Fibroblast of skin of scalp (primary cell): ENCODE measurements at places on chromosomes 6 and 20.

- DNase-seq: no peak
Measured at GRCh38 chr6:33490198-33490597, 35.8 kb downstream of the ZBTB9 start.

DNA sequence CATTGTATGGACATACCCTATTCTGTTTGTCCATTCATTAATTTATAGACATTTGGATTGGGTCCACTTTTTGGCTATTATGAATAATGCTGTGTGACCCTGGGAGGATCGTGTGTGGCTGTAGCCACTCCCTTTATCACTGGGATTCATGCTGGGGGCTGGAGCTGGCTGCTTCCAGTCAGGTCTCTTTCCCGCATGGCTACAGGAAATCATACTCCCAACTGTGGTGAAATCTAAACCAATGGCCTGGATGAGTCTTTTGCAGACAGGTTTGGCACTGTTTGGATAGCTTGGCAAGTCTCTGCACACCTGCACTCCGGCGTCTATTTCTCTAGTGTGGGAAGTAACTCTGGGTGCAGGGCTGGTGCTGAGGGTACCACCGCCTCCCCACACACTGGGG, 80.4 kb downstream of the RIN2 start:
- no peak for DNase-seq

DNA sequence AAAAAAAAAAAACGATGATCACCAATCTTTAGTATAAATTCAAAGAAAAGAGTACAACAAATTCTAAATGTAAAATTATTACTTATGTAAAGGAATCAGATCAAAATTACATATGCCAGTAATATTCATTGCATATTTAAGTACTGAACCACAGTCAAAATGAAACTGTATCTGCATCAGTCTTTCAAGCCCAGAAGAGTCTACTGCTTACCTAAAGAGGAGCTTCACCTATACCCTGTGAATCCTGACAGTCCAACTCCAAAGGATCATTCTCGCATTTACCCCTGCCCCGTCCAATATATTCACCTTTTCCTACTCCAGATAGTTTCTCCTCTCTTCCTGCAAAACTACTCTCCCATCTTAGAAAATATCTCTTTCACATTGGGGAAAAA, 9.2 kb downstream of the ATG5 start:
- no peak for DNase-seq

- DNase-seq: no peak
Measured at GRCh38 chr6:121436274-121436857, 920 bp downstream of the GJA1 start.

DNA sequence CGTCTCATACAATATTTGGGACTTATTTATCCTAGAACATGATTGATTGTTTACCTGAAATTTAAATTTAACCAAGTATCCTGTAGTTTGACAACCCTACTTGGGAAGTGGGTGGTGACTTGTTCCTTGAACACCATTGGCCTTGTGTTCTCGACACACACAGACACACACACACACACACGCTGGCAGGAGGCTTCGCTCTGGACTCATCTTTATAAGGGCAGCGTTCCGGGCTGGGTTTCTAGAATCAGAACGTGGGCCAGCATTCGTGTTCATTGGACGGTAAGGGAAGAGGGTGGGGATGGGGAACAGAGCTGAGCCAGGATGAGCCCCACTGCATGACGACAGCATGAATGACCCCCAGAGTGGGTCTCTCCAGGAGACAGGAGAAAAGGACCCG, 16.2 kb upstream of the SSTR4 start:
- DNase-seq: no peak

DNA sequence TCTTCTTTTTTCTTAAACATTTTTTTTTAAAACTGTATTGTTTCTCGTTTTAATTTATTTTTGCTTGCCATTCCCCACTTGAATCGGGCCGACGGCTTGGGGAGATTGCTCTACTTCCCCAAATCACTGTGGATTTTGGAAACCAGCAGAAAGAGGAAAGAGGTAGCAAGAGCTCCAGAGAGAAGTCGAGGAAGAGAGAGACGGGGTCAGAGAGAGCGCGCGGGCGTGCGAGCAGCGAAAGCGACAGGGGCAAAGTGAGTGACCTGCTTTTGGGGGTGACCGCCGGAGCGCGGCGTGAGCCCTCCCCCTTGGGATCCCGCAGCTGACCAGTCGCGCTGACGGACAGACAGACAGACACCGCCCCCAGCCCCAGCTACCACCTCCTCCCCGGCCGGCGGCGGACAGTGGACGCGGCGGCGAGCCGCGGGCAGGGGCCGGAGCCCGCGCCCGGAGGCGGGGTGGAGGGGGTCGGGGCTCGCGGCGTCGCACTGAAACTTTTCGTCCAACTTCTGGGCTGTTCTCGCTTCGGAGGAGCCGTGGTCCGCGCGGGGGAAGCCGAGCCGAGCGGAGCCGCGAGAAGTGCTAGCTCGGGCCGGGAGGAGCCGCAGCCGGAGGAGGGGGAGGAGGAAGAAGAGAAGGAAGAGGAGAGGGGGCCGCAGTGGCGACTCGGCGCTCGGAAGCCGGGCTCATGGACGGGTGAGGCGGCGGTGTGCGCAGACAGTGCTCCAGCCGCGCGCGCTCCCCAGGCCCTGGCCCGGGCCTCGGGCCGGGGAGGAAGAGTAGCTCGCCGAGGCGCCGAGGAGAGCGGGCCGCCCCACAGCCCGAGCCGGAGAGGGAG, 580 bp downstream of the VEGFA start:
- DNase-seq: no peak

- no peak for DNase-seq
Measured at GRCh38 chr6:11767978-11768756, 10.4 kb downstream of the ADTRP start.
